ENCODE measurements at places on chromosomes 2 and 18.

- DNase-seq, result peak; percentile 52
Measured at GRCh38 chr2:174840436-174840835, 76.2 kb upstream of the CHRNA1 start.

DNA sequence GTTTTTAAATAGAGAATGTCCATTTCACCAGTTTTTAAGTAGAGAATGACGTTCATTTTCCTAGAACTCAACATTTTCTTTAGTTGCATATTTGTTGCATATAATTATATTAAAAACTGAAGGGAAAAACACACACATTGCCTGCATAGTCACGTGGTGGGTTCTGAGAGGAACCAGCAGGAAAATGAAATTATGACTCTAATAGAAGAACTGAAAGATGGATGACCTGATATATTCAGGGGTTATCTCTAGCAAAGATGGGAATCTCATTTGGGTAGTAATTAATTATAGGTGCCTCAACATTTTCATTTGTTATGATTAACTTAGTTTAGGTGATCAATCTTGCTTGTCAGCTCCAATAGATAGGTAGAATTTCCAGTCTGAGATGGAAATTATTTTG lies 288.3 kb downstream of the TRIB2 start:
- DNase-seq, result no peak

GRCh38 chr2:27464443-27464842 lies 22.3 kb downstream of the KRTCAP3 start:
- no peak for DNase-seq

DNA sequence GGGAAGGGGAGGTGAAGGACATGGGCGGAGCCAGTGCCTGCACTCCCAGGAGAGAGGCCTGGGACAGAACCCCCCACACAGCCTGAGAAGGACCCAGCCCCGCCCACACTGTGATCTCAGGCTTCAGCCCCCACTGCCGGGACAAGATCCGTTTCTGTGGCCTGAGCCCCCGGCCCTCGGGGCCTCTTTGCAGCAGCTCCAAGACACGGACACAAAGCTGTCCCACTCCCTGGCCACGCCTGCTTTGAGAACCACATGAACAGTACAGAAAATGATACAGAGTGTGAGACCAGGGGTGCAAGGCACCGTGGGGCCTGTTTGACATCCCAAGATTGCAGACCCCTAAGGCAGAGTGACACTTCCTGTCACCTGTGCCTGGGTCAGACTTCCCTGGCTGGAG lies 74.5 kb downstream of the TWIST2 start:
- DNase-seq, result no peak

DNA sequence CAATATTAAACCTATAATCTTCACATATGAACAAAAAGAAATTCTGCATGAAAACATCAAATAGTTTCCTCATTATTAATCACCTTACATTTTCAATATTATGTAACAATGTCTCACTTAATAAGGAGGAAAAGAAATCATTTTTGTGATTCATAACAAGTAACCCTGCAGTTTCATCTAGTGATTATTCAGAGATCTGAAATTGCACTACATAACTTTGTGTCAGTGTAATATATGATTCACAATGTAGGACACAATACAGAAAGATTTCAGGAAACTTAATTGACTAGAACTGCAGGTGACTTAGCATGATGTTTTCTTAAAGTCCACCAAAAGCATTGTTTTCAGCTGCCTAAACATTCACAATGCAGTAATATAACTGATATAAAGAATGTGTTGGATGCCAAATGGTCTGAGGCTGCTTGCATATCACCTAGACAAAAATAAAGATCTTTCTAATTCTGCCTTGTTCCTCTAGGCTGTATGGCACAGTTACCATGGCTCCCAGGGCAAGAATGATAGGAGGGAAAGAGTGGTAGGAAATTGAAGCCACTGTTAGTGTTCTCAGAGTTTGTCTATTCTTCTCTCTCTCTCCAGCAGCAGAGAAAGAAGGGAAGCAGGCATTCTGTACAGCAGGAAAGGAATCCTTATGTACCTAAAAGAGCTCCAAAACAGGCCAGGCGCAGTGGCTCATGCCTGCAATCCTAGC lies 366.6 kb downstream of the FSIP2 start:
- DNase-seq, result no peak

DNA sequence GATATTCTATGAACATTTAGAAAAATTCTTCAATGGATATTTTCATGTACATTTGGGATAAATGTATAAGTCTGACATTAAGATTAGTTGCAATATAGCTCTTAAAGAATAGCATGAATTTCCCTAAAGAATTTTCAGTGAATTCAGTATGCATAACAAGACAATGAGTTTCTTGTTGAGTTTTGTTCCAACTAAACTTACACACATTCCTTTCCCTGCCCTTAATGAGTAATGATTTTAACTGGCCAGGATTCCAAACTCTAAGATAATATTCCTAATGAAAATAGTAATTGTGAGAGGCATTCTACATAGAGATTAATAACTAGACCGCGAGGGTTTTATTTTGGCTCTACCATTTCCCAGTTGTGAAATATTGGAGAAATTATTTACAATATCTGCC lies 390.3 kb upstream of the GALNT5 start:
- no peak for DNase-seq

DNA sequence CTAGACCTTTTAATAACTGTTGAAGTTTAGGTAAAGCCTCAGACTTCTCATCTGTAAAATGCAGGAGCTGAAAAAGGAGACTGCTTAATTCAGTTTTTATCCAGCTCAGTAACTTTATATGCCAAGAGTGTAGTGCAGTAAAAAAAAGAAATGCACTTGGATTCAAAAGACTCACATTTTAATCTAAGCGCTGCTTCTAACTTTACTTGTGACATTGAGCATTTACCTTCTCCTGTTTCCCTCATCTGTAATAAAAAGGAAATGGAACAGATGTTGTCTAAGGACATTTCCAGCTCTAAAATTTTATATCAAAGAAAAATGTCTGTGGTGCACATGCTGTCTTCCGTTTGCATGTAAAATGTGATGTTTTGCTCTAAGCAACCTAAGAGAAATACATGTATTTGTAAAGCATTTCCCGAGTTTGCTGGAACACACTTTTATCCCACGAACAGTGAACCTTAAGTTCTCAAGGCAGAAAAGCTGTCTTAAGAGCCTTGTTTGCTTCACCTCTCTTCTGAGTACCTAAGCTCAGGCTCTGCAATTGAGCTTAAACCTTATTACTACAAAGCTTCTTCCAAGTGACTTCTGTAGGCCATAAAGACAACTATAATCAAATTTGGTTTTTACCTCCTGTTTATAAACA lies 24.2 kb upstream of the TANK start:
- DNase-seq, result no peak

GRCh38 chr18:59885579-59886163 lies 14.1 kb upstream of the PMAIP1 start:
- DNase-seq, result peak; percentile 57

GRCh38 chr18:12656938-12657683 lies 796 bp downstream of the SPIRE1 start:
- peak; percentile 34 for DNase-seq

DNA sequence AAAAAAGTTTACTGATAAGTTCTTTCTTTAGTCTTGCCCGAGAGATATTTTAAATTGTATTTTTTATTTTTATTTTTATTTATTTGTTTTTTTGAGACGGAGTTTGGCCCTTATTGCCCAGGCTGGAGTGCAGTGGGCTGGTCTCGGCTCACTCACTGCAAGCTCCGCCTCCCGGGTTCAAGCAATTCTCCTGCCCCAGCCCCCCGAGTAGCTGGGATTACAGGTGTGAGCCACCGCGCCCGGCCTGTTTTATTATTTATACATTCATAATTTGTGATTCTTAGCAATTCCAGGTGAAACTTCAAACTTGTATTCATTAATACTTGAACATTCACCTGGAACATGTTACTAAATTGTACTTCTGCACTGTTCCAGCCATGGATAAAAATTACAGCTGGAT lies 2.9 kb downstream of the CREB1 start:
- DNase-seq, result no peak

DNA sequence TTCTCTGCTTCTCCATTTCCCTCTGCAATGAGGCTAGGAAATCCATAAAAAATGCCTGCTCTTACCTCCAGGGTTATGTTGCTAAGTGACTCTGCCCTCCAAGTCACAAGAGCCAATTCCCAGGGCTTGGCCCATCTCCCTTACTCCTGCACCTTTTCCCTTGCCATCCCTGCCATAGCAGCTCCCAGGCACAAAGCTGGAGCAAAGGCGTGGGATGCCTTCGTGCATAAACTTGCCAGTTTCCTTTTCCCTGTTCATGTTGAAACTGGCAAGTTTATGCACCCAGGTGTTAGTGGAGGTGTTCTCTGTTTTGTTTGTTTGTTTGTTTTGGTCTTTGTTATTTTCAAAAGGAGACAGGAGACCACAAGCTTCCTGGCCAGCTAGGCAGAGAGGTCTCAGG lies 195.1 kb downstream of the ACKR3 start:
- DNase-seq, result no peak

DNA sequence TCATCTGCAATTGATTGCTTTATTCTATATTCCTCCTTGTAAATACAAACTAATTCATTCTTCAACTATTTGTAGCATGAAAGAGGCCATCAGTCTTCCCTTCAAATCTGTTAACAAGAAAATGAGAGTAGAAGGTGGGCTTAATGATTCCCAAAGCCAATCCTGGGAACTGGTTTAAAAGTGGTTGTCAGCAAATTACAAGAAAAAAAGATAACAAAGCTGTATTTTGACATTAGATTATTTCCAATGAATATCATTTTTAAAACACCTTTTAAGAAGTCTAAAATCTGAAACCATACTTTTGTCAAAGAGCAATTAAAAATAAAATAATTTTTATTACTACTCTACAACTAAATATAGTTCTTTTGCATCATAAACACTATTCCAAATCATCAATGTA lies 139.2 kb downstream of the DYM start:
- no peak for DNase-seq

- DNase-seq, result peak; percentile 0
Measured at GRCh38 chr2:217799563-217800432, 203.0 kb downstream of the TNS1 start.

GRCh38 chr2:30236591-30237238 lies 5.4 kb downstream of the LBH start:
- no peak for DNase-seq

- DNase-seq, result no peak
Measured at GRCh38 chr2:185152186-185152585, 553.9 kb downstream of the ZNF804A start.

DNA sequence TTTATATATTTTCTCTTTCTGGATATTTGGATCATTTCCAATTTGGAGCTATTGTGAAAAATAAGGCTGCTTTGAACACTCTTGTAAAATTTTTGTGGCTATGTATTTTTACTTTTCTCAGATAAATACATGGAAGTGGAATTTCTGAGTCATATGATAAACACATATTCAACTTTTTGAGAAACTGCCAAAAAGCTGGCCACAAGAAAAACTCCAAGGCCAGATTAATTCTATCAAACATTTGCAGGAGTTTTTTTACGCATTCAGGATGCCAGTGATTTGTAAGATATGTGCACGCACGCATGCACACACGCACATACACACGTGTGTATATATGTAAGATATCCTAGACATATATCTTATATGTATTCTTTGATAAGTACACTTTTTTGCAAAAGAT lies 477.5 kb upstream of the SPHKAP start:
- peak; percentile 10 for DNase-seq

- DNase-seq, result no peak
Measured at GRCh38 chr2:218996937-218997336, 3.7 kb upstream of the CRYBA2 start.

- no peak for DNase-seq
Measured at GRCh38 chr18:54717673-54718407, 110.4 kb upstream of the RAB27B start.

DNA sequence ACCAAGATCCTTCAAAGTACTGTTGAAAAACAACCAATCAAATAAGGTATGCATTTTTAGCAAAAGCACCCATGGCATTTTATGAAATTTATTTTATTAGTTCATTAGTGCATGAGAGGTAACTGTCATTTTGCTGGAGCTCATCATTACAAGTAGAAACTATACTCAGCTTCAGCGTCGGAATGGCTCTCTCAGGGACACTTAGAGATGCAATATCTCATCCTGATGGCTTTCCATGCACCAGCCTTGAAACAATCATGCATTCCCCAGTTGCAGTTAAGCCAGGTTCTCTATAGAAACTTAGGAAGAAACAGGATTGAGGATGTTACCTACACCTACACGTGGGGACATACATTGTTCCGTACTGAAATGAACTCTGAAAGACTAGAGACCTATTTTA lies 219.5 kb downstream of the GALR1 start:
- DNase-seq, result no peak

DNA sequence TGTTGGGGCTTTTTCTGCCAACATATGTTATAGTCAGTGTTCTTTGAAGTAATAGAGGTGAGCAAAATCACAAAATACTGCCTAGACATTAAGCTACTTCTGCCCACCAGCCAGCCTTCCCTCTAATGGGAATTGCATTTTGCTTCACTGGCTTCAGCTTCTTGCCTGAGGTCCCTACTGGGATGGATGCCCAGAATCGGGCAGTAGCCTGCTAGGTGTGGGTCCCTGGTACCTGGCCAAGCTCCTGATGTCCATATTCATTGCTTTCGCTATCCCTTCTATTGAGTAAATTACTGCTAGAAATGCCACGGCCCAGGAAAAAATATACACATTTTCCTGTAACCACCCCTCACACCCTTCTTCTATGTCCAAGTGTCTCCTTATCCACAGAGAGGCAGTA lies 27.0 kb downstream of the CRYGD start:
- DNase-seq, result no peak

- DNase-seq, result peak; percentile 81
Measured at GRCh38 chr2:43227830-43228281, 1.4 kb upstream of the ZFP36L2 start.

DNA sequence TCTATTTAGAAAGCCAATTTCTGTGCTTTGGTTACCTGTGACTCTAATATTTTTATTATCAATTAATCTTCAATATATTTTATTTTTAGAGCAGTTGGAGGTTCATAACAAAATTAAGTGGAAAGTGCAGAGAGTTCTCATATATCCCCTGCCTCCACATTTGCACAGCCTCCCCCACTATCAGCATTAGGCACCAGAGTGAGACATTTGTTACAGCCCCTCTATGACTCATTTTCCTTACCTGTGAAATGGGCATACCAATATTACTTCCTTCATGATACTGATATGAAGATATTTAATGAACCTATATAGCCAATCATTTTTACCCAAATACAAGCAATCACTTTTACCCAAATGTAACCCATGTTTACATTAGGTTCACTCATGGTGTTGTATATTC lies 34.0 kb upstream of the CYTIP start:
- no peak for DNase-seq

GRCh38 chr2:27501042-27501441 lies 4.4 kb downstream of the GCKR start:
- DNase-seq, result no peak

DNA sequence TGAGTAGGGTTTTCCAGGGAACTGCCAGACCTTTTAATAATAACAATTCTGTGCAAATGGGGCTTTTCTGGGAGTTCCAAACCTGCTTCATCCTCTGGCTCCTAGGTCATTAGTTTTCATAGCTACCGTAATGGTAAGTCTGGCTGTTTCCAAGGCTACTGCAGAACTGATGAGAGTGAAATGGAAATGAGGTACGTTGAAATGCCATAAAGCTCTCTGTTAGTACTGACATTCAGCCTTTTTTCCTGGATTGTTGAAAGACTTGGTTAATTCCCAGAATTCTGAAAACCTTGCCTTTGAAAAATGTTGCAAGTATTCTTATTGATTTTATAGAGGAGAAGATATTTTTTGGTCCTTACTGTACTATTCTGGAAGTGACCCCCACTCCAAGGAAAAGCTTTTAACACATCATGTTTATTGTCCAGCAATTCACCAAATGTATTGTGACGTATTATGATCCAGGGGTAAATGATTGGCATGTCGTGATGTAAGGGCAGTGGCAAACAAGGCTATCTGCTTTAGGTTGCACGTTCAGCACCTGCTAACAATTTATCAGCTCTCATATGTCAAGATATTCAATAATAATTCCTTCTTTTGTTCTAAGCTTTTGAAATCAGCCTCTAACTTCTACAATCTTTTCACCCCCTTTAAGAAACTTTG lies 767.0 kb upstream of the RAB6C start:
- no peak for DNase-seq
